KBM-7 (cell line): ENCODE measurements at places on chromosomes 3 and 15.
A peak's percentile ranks its signal among the peaks of the same experiment; 100 is the strongest.

- DNase-seq = no peak
Observed at GRCh38 chr15:99320374-99321215, 69.3 kb downstream of the LRRC28 start.

DNA sequence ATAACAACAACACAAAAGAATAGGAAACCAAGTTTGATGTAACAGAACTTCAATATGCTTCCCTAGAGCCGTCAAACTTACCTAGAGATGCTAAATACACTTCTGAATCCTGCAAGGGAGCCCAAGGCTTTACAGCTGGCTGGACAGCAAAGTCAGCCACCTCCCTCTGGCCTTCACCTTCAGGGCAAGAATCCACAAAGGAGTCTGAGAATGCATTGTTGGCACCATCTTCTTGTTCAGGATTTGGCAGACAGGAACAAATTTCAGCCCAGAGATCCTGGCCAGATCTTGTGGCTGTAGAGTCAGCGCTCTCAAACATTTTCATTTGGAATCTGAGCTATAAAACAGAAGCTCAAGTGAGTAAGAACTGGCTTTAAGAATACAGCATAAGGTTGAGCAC lies 2.2 kb downstream of the CCDC32 start:
- DNase-seq = no peak

GRCh38 chr3:38534604-38535003 lies 38.5 kb downstream of the EXOG start:
- no peak for DNase-seq

- no peak for DNase-seq
Observed at GRCh38 chr15:63301088-63301487, 23.7 kb downstream of the APH1B start.

GRCh38 chr3:94414418-94414817 lies 351.6 kb downstream of the NSUN3 start:
- DNase-seq = no peak

GRCh38 chr3:103440539-103441203 lies 1005.9 kb downstream of the ZPLD1 start:
- peak; percentile 16 for DNase-seq

DNA sequence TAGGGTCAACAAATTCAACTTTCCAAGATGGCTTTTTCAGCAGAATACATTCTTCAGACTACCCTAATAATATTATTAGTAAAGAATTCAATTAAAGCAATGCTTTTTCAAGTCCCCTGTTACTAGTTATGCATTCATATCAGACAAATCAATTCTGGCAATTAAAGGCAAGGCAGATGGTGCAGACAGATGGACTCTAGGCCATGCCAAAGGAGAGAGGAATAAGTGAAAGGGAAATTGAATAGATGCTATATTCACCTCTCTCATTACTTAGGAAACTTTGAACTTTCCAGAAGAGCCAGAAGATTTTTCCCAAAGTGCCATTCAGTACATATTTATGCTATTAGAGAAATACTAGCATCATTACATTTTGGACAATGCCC lies 487.7 kb upstream of the RASGRP1 start:
- no peak for DNase-seq

DNA sequence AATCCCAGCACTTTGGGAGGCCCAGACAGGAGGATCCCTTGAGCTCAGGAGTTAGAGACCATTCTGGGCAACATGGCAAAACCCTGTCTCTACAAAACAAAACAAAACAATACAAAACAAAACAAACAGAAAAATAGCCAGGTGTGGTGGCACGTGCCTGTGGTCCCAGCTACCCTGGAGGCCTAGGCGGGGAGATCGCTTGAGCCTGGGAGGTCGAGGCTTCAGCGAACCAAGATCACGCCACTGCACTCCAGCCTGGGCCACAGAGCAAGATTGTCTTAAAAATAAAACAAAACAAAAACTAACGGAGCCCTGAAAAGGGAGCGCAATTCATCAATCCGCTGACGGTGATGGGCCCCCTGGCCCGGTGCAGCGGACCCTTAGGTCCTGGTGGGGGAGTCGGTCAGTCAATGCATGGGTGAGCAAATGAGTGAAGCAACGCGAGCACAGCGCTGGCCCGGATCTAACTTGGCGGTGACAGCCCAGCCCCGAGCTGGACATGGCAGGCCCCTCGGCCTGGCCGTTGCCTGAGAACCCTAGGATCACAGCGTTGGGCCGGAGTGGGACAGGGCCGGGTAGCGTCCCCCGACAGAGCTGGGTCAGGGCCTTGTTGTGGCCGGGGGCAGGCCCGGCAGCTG lies 52.4 kb upstream of the BLM start:
- DNase-seq = no peak

GRCh38 chr3:172918165-172918564 lies 167.6 kb downstream of the ECT2 start:
- no peak for DNase-seq

GRCh38 chr3:45592830-45593707 lies 1.5 kb upstream of the LIMD1 start:
- DNase-seq = peak; percentile 92

DNA sequence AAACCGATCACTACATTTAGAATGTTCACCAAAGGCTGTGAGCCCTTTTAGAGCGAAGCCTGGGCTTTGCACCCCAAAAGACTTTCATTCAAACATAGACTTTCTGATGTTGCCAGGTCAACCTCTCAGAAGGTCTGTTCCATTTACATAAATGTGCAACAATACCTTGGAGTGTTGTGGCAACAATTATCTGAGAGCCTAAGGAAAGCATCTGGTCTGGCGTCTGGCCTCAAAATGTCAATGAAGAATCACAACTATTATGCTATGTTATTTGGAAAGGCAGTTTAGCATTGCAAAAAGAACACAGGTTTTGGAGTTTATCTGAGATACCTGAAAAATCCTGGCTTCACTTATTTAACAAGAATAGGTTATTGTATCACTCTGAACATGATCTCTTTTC lies 50.0 kb downstream of the POLR2M start:
- no peak for DNase-seq

GRCh38 chr3:9377981-9378380 lies 15.1 kb downstream of the THUMPD3 start:
- DNase-seq = no peak
